ENCODE measurements at places on chromosomes 7 and 10.
A peak's percentile ranks its signal among the peaks of the same experiment; 100 is the strongest.

DNA sequence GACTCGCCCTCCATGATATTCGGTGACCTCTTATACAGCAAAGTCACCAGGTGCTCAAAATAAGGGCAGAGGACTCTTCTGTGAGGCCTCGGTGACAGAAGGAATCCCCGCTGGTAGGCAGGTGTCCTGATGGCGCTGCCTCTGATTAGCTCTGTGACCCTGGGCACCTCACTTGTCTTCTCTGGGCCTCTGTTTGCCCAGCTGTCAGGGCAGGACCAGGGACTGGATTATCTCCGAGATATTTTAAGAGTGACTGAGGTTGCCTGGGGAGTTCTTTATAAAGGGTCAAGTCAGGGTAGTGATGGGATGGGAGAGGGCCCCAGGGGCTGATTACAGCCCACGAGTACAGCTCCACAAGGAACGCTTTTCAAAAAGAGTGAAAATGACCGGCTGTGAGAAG lies 70.9 kb upstream of the SAMD8 start:
- no peak for DNase-seq

DNA sequence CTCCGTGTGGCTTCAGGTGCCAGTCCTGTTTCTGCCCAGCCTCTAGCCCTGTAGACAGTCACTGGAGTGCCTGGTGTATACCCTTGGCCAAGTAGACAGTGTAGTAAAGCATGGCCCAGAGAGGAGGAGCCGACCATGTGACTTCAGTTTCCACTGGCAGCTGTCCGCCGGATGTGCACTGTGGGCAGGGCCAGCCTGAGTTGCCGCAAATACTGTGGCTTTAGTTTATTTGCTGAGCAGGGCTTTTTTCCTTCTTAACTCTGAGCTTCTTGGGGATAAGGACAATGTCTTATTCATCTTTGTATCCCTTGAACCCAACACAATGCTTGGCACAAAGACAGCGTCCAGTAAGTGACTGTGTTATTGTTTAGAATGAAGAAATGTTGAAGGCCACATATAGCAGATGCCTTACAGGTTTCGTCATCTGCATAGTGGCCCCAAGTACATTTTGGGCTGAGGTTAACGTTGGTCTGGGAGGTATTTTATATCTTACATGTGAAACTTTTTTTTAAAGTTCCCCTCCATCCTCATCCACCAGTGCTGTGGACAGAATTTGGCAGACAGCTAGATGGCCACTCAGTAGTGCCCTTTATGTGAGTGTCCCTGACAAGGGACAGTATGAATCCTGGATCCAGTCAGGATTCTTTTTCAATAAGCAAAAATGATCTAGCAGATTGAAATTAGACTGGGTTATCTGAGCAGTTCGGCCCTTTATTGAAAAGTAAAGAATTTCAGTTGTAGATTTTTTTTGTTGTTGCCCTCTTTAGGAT lies 40.6 kb downstream of the CYP17A1 start:
- DNase-seq: peak; percentile 4

DNA sequence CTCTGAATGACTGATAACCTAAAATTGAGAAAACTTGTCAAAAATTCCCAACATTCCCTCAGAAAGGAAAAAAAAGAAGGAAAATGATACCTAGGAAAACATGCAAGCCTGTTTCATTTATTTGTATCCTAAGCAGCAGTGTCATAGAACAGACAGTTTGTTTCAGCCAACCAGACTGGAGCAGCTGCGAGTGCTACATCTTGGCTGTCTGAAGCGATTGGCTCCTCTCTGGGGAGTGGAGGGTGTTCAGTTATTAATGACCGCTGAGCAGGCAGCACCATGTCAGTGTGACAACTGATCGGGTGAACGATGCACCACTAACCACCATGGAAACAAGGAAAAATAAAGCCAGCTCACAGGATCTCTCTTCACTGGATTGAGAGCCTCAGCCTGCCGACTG lies at the start of gene LRRN3:
Gene LRRN3, plus strand, starts transcription at position 282 of the 400 bp plus-strand sequence. CDS start 31,646 bp downstream, outside the sequence.
- no peak for DNase-seq

DNA sequence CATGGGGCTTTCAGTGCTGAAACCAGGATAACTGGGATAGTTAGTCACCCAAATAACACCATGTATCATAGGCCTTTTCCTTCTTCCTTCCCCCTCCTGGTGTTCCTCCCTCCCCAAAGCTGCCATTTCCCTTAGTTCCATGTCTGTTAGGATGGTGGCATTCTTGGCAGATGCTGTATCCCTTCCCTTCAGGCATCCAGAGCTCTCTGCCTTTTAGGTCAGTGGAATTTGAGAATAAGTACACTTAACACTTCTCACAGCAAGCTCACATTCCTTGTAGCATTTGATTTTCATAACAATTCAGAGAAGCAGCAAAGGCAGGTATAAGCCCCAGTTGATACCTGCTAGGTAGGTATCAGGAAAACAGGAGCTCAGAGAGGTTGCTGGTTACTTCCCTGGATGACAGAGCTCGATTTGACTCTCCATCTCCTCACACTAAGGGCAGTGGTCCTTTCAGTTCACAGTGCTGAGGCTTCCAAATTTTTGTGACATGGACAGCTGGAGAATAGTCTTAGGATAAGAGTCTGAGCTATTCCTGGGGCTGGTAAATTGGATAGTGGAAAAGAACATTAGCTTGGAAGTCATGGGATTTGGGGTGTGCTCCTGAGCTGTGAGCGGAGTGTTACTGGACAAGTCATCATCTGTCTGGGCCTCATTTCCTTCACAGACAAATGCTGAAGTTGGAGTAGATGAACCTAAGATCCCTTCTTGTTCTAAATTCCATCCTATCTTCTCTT lies 108.7 kb upstream of the RHOBTB1 start:
- DNase-seq: no peak

- DNase-seq: peak; percentile 14
Measured at GRCh38 chr7:36115448-36116321, 37.4 kb upstream of the EEPD1 start.

Measured in T-helper 9 cell (primary cell).